Mucosa of gallbladder (tissue), 1 donor: ENCODE measurements at places on chromosomes 3 and 15. TPM values are rescaled to one million over a fixed set of nuclear protein-coding genes. Genes with fewer than 3 reads are reported as not detected.

DNA sequence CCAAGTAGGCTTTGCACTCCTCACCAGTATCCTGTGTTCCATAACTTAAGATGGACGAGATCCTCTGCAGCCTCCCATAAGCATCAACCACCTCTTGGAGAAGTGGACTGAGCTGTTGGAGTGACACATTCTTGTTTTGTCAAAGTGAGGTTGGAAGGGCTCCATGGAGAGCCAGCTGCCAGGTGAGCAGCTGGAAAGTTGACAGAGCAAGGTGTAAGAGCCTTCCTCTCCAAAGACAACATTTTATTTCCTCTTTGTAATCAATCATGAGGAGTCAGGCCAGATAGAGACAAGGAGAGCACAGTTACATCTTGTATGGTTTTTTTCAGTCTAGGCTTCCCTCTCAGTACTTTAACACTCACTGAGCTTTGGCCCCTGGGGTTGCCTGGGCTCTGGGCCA lies 5.1 kb downstream of the ABI3BP start:
- DNase-seq, result peak; percentile 62

GRCh38 chr3:117563063-117563462 lies 853.5 kb downstream of the TUSC7 start:
- DNase-seq, result no peak

DNA sequence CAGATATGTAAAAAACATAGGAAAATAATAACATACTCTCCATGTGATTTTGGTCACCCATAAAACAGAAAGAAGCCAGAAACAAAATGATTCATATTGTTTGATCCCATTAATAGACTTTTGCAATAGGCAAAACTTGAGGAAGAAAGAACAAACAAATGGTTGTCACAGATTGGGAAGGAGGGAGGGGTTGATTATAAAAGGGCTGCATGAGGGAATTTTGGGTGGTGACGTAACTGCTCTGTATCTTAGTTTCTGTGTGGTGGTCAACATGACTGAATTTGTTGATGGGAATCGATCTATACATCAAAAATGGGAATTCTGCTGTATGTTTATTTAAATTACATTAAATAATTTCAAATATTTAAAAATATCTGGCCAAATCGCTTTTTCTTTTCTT lies 86.3 kb downstream of the P3H2 start:
- no peak for DNase-seq

GRCh38 chr3:194249323-194250097 lies 101.6 kb downstream of the CPN2 start:
- no peak for DNase-seq

- DNase-seq, result no peak
These were observed 437.2 kb downstream of the MFSD1 start for GRCh38 chr3:159239059-159239458.

DNA sequence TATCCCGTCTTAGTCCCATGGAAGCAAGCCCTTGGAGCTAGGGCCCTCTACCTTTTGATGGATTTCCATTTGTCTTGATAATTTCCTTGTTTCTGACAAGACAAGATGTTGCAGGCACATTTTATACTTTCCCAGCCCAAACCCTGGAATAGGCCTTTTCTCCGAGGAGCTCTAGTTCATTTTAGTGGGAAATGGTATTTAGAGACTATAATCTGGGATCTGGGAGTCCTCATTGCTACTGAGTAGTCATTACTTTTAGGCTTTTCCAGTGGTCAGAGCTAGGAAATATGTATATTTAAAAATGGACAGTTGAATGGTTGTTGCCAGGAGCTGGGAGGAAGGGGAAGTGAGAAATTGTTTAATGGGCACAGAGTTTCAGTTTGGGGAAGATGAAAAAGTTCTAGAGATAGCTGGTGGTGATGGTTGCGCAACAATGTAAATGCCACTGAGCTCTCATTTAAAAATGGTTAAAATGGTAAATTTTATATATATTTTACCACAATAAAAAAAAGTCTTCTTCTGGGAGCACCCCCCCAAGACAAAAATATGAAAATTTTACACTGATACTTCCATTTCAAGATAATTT lies 31.6 kb downstream of the MLH1 start:
- no peak for DNase-seq

DNA sequence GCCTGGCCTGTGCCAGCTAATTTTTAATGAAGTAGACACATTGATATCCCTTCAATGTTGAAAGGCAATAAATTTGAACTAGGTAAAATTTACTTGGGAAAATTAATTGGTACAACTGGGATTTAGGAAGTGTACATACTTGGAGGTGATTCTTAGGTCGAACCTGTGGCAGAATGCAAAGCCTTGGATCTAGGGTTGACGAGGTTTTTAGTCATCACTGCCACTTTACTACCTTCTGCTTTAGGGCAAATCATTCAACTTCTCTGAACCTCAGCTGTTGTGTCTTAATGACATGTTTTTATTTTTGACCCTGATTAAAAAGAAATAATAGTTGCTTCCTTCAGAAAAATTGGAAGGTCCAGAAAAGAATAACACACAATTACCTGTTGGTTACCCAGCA lies 2.5 kb downstream of the APPL1 start:
- no peak for DNase-seq

- no peak for DNase-seq
These were observed 4.0 kb downstream of the LEO1 start for GRCh38 chr15:51967583-51967982.

GRCh38 chr15:97977734-97978133 lies 17.2 kb downstream of the ARRDC4 start:
- peak; percentile 49 for DNase-seq

DNA sequence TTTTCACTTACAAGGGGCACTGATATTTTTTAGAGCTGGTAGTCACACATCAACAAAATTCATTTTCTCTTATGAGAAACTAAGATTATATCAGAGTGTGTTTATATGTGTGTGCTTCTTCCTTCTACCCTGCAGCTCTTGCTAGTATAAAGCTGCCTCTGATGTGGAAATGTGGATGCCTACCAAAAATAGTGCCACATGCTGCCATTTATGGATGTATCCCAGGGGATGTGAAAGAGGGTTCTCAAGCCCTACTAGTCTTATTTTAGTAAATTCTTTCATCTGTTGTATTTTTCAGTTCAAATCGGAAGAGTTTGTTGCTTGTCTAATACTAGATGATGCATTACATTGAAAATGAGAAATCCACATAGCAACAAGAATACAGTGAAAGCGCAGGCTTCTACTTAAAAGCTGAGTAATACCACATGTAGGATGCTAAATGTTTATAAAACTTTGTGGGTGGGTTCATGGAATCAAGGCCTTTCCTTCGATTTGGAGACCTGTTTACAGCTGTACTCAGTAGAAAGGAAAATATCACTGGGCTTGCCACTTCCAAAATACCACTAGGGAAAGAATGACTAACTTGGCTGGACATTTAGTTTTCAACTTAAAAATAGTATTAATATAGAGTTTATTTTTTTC lies 399.2 kb downstream of the EPHA3 start:
- no peak for DNase-seq

GRCh38 chr3:161171639-161172552 lies 49.2 kb upstream of the NMD3 start:
- DNase-seq, result no peak

DNA sequence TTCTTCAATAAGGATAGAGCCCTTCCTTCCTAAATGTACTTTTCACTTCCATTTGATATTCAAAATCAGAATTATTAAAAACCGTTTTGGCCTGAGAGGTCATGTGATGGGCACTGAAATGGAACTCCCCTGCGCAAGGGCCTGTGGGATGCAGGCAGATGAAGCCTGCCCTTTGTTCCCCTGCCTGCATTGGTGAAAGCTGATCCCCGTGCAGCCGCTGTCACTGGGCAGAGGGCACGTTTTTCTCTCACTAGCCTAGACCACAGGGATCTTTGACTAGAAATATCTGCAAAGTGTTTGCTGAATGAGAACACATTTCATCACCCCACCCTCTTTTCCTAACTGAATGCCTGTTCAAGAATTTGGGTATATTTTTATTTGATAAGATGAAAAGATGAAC lies 74.9 kb downstream of the TIPARP start:
- no peak for DNase-seq

GRCh38 chr3:46102059-46102779 lies 74.9 kb upstream of the XCR1 start:
- DNase-seq, result no peak

DNA sequence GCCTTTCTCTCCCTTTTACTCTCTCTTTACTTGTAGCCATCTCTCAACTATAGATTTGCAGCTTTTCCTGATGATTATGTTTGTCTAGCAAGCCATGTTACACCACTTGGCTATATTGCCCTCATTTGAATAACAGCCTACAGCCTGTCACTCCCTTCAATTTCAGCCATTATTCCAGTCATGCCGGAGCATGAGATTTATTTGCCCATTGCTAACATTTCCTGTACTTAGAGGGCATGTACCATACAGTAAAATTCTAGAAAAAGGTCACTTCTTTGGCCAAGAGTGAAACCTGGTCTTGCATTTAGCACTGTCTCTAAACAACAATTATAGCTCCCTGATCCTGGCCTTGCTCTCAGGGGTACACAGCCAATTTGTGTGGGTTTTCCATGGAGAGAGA lies 221.7 kb upstream of the TMC3 start:
- no peak for DNase-seq

DNA sequence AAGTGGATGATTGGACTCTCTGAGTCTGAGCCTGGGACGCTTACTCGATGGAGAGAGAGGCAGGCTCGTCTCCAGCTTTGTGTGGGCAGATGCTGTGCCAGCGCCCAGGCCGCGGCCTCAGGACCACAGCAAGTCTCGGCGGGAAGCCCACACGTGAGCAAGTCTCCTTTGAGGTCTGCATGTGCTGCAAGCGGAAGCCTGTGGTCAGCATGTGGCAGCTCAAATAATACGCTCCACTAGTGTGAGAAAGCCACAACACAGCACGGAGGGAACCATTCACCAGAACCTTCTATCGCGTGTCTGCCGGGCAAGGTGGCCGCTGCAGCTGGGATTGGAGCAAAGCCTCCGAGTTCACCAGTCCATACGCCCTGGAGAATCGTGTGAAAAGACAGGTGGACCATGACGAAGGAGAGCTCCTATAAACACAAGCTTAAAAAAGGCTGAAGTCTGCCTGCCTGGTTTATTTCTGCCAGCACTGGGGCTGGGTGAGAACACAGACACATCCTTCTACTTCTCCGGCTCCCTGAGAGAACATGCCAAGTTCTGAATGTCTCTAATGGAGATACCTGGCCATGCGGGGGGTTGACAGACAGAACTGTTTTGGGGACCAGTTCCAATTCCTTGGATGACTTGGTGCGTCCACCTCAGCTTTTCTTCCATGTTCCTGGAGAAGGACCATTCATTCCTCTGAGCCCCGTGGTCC lies 82.0 kb upstream of the LRIG1 start:
- no peak for DNase-seq

DNA sequence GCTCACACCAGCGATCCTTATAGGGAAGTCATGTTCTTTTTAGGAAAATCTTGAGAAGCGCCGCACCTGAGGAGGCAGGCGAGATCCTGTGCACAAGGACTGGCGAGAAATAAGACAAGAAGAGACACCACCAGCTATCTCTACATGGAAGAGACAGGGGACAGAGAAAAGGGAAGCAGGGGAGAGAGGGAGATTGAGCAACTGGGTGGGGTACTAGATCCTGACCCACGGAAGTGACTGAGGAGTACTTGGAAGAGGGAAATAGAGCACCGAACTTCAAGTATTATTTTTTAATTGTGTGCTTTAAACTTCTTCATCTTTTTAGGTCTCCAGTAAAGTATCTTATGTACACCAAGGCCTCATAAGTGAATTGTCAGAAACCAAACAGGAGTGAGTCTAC lies 742.0 kb upstream of the LMCD1 start:
- DNase-seq, result no peak

GRCh38 chr15:60091911-60092310 lies 87.8 kb downstream of the FOXB1 start:
- no peak for DNase-seq

GRCh38 chr3:45908761-45909160 lies 22.4 kb downstream of the CCR9 start:
- no peak for DNase-seq

DNA sequence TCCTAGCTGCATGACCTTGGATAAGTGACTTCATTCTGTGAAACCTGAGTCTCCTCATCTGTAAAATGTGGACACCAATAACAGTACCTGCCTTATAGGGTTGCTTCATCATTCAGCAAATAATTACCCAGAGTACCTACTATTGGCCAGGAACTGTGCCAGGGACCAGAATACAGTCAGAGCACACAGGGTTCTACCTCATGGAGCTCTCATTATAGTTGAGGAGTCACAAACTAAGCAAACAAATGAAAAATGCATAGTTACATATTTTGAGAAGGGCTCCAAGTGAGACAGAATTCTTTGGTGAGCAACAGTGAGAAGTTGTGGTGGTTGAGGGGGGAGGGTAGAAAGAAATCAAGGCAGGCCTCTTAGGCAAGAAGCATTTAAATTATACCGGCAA lies 308.6 kb upstream of the WNT5A start:
- DNase-seq, result no peak

- no peak for DNase-seq
These were observed 111.5 kb upstream of the ETV5 start for GRCh38 chr3:186220365-186220764.

The CFAP92 gene
- total RNA-seq, result 3.3 TPM

The CPNE9 gene
- 0.37 TPM for total RNA-seq

The ZBED2 gene
- 5.6 TPM for total RNA-seq

The POLQ gene
- total RNA-seq, result 0.37 TPM

The ATP13A5 gene
- 0.86 TPM for total RNA-seq

The LSAMP gene
- total RNA-seq, result 11.4 TPM

The OSTN gene
- total RNA-seq, result not detected

The FRMD4B gene
- total RNA-seq, result 34.1 TPM

The SAXO2 gene
- total RNA-seq, result 12.3 TPM

The CYP1A1 gene
- 13.8 TPM for total RNA-seq

The SLC38A3 gene
- total RNA-seq, result 2.2 TPM
